ENCODE measurements at places on chromosomes 3 and 15.

DNA sequence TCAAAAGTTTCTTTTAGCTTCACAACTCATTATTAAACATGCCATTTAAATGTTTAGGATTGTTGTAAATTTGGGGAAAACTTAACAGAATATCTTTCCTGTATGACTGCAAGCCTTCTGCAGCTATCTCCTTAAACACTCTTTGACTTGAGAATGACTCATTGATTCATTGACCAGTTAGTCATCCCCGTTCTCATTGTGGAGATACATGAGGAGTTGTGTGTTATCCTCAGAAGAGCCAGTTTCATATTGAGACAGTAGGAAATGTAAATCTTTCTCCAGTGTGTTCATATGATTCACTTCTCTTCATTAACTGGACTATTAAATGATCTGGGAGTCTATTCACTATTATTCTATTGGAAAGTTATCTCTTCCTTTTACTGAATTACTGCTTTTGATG is 83.0 kb downstream of the CRYGS start:
- no peak for DNase-seq

DNA sequence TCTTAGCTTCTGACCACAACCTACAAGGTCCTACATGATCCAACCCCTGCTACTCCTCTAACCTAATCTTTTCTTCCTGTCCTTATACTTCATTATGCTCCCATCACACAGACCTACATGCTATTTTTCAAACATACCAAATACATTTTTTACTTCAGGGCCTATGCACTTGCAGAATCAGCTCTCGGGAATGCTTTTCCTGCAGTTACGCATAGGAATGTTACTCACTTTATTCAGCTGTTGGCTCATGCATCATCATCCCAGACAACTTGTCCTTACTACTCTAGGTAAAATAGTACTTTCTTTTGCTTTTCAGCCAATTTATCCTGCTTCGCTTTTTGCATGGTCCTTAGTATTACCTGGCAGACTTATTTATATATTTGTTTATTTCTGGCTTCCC is 105.6 kb downstream of the OXSM start:
- DNase-seq, result peak; percentile 41

- no peak for DNase-seq
Measured at GRCh38 chr3:25038271-25038670, 389.8 kb upstream of the RARB start.

- no peak for DNase-seq
Measured at GRCh38 chr15:59814409-59814808, 125.3 kb upstream of the BNIP2 start.

DNA sequence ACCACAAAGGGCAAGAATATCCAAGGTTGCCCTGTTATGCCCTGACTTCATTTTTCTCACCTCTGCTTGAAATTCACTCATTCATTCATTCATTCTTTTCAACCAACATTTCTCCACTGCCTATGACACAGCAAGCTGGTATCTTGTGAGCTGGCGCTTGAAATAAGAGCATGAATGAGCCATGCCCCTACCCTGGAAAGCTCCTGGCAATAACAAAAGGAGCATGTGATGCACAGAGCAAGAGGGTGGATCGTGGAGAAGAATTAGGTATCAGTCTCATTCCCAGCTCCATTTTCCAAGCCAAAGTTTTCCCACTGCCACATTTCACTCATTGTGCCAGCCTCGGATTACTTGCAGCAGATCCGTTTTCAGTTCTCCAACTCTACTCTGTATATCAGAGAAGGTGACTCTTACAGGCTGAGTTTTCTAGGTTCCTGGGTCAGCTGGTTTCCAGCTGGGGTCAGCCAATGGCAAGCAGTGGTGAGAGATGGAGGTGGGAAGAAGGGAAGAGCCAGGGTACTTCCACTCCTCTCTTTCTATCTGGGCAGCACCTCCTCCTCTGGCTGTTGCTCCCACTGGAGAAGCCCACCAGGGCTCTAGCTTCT is 144.8 kb downstream of the SUCLG2 start:
- no peak for DNase-seq

DNA sequence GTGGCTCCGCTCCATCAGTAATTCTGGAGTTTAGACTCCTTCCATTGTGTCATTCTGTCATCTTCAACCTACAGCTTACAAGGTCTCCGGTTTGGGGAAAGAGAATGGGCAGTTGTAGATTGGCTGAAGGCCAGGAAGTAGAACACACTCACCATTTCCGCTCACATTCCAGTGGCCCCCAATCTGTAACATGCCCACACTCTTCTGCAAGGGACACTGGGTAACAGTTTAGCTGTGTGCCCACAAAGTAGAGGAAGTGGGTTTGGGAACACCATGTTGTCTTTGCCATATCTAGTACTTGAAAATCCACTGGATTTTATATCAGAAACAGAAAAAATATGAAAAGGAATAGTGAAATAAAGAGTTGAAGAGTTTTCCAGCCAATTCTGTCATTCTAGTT is 153.5 kb downstream of the SV2B start:
- no peak for DNase-seq

All from GM23338 (cell line).